Activated CD4-positive, CD25-positive, alpha-beta regulatory T cell (primary cell): ENCODE measurements at places on chromosomes 7 and 10.

GRCh38 chr10:30917789-30918188 lies 113.9 kb downstream of the ZNF438 start:
- DNase-seq: no peak

- no peak for DNase-seq
Measured at GRCh38 chr10:11594589-11595394, 16.7 kb downstream of the USP6NL start.

DNA sequence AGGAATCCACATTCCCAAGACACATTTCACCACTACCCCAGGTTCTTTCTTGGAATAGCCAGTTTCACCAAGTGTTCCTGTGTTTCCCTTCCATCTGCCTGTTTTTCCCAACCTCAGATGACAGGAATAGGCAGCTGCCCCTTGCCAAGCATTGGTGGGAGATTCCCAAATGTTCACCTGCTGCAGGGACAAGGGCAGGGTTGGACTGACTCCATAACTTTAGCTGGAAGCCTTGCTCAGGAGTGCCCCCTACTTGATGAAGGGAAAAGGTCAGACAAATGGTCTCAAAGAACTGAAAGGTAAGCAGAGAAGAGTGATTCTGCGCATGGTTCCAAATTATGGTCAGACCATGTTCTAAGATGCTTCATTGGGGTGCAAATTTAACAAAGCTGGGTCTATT lies 45.1 kb upstream of the LYZL1 start:
- no peak for DNase-seq

- no peak for DNase-seq
Measured at GRCh38 chr7:154598864-154599263, 404.1 kb downstream of the PAXIP1 start.

DNA sequence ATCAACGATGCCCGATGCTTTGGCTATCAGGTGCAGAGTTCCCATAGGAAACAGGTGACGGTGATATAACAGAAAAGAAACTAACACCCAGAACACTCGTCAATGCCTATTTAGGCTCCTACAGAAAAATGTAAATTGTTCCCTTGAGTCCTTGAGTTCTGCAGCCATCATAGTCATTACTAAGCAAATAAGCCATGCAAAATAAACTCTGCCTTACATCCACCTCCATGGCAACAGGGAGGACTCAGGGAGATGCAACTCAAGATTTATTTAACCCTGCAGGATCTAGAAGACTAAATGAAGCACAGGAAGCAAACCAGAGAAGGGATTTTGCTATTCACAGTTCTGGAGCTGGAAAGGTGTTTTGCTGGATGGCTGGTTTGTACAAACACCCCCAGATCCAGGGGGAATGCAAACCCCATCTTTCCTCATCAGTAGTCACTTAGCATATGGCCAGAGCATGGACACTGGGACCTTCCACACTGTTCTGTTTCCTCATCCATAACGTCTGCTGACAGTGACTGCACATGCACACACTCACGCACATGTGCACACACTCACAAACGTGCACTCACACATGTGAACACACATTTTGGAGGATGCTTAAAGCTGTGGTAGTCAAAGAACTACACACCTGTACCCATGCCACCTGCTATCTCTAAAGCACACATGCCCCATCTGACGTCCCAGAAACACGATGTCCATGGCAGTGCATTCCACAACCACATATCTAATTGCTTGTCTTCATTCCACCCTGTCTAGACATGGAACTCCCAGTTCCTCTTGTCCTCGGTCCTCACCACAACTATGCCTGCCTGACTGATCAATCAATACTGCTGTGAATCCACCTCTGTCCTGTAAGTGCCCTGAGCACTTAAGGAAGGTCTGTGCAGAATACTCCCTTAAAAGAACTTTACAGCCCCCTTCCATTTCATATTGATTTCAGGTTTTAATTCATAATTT lies 178.2 kb downstream of the COBL start:
- DNase-seq: no peak

- DNase-seq: peak; percentile 1
Measured at GRCh38 chr10:60032723-60033122, 126.4 kb upstream of the CCDC6 start.

DNA sequence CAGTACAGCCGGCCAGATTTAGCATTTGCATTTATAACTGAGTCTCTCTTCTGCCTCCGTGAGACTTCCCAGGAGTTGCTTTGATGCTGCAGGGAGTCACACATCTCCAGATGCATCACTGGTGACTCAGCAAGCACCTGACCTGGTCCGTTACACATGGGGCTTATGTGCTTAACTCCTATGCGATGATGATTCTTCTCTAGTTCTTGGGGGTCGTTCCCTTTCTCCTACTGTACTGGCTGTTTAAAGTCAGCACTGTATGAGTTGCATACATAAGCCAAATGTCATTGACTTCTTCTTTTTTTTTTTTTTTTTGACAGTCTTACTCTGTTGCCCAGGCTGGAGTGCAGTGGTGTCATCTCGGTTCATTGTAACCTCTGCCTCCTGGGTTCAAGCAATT lies 13.0 kb upstream of the AKR1E2 start:
- no peak for DNase-seq
